NCI-H1105 treated with DMSO at 0.1 percent for 48 hours (cell line): ENCODE measurements at places on chromosomes 2 and 18.

DNA sequence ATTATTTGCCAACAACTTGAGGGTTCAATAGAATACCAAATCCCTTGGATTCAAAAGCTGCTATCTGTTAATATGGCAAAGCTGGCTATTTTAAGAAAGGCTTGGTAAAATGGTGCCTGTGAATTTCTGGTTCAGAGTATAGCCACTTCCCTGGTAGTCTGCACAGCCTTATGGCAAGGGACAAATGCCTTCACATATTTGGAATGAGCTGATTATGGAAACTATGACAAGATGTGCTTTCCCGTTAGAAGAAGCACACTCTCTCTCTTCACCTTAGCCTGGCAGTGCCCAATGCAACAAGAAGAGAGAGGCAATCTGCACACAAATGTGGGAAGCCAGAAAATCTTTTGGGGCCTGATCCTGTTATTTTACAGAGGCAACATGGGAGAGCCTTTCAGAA, 47.5 kb upstream of the MAP3K20 start:
- DNase-seq, result no peak

- no peak for DNase-seq
These were observed 415.6 kb upstream of the LYPD1 start for GRCh38 chr2:133085646-133086045.

- no peak for DNase-seq
These were observed 2.2 kb upstream of the SLC4A5 start for GRCh38 chr2:74345272-74345943.

DNA sequence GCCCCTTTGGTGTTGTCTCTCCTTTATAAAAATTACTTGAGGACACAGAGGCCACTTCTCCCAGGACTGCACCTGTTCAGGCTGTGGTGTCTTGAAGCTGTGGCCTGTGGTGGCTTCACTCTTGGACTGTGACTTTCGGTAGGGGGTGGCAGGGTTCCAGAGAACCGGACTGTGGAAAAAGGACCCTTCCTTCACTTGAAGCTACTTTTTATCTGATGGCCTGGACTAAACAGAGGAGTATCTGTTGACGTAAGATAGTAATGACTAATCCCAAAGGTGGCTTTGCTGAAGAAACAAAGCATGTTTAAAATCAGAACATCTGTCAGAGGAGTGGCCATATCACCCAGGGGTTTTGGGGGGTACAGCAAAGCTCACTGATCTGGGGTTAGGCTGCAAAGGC, 60.8 kb downstream of the CENPO start:
- DNase-seq, result no peak

- no peak for DNase-seq
These were observed 1.1 kb upstream of the B3GNT2 start for GRCh38 chr2:62194558-62195420.

DNA sequence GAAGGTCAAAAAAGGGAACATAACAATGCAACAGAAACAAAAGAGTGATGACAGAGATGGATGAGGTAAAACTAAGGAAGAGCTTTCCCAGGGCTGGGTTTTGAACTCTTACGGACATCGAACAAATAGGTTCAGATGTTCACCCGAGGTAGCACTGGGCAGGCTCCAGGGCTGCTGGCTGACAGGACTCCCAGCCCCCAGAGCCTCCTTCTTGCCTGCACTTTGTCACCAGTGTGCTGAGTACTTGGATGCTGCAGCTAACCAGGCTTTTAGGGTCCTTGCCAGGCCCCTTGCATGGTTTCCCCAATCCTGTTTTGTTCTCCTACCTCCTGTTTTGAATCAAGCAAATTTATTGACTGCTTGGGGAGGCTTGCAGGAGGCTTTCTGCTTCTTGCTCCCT, 322.9 kb downstream of the DYSF start:
- DNase-seq, result no peak

DNA sequence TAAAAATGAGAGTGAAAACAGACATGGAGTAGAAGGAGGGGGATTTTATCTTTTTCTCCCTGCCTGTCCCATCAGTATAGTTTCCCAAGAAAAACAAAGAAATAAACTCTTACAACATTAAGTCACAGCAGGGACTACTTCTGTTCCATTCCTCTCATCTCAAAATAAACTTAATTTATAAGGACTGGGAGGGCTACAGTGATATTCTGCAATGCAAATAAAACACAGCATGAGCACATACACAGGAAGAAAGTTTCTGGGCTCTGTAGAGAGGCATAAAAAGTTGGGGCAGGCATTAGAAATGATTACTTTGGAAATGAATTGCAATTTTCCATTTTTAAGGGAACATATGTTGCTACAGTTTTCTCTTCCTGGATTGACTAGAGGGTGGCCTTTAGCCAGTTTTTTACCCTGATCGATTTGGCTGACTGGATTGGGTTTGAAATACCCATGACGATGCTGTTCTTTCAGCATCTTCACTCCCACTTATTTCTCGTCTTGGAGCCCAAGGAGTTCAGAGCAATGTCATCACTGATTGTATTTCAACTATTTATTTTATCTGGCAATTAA, 157.1 kb downstream of the ACTR3 start:
- DNase-seq, result no peak

DNA sequence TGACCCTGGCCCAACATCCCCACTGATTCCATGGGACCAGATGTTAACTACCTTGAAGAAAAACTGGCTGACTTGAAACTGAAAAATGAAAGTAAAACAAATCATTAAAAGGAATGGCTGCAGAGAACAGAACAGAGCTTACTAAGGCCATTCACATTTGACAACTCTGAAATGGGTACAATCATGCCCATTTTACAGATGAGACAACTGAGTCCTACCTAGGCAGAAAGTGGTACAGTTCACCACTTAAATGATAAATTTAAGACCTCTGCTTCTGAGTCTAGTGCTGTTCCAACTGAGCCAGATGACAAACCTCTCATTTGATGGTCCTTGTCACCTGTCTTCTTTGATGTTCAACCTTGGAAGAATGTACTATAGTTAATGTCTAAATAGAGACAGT, 65.8 kb downstream of the THNSL2 start:
- no peak for DNase-seq

DNA sequence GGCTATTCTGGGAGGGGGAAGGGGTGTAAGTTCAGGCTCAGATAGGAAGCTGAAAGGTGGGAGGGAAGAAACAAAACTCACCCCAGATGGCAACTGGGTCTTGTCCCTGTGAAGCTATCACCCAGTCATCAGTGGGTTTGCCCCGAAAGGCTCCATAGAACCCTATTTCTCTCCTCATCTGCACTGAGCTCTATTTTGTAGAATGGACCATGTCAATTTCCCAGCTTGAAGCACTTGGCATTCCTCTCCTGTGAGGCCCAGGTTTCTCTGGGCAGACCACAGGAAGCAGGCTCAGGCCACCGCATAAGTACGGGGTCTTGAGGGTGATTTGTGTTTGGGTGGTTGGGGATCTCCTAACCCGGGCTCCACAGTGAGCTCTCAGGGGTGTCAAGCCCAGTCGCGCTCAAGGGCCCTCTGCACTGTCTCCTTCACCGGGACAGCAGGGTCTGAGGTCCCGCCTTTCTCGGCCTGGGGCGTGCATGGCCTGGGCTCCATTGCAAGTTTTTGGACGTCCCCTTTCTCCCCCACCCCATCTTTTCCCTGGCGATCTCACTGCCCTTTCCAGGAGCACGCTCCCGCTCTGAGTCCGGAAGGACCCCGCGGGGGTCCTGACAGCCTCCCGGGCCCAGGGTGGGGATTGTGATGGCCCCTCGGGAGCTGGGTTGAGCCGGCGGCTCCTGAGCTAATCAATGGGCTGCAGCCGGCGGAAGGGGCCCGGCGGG, 27.3 kb upstream of the NOTO start:
- DNase-seq, result no peak
